Epithelial cell of proximal tubule (primary cell): ENCODE measurements at places on chromosomes 3 and 15. TPM values are rescaled to one million over a fixed set of nuclear protein-coding genes. Genes with fewer than 3 reads are reported as not detected.

DNA sequence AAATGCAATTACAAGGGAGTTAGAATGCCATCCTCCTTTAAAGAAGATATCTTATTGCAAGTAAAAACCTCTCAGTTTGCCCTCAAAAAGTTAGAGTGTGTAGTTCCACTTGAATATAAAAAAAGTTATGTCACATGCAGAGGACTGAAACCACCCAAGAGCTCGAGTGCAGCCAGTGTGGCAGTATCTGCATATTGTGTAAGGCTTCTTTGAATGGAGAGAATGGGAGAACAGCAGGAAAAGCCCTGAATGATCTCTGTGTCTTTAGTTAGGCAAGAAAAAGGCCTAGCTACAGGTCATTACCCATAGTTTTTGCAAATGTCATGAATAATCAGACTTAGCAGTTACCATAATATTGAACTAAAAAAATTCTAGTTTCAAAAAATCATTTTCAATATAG lies 13.9 kb upstream of the TEX9 start:
- no peak for DNase-seq

GRCh38 chr3:56769116-56769707 lies 32.5 kb downstream of the ARHGEF3 start:
- DNase-seq: no peak

- DNase-seq: peak; percentile 48
These were observed 31.8 kb downstream of the PCOLCE2 start for GRCh38 chr3:142857056-142857455.

GRCh38 chr3:169750665-169751064 lies 14.2 kb downstream of the TERC start:
- no peak for DNase-seq

DNA sequence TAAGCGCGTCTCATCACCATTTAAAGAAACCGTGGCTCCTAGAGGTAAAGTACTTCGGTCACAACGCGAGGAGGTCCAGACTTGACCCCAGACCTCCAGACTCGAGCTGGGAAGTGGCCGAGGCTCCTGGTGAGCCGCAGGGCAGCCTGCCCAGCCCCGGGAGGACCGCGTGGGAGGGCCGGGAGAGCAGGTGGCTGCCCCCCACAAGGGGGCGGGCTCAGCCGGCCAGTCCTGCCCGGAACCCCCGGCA lies at the start of gene SLC27A2:
TSS of gene SLC27A2 (plus strand) at position 228 of the 250 bp plus-strand sequence. CDS start 232 bp downstream, outside the sequence.
- DNase-seq: no peak

DNA sequence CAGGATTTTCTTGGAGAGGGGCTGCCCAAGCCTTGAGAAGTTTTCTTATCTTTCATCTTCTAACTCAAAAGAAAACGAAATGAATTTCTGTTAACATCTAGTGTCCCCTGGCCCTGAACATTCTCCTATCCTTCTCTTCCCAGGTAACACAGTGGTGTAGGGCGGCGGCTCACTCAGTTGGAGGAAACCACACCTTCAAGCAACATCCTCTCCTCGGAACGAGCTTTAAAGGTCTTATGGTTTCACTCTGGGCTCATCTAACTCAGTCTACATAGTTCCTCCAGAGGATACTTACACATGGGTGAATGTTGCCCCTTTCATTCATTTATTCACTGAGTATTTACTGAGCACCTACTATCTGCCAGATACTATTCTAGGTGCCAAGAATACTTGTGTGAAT lies 31.0 kb upstream of the KLHL6 start:
- no peak for DNase-seq

IGSF10 gene
- total RNA-seq: under 0.01 and 0.07 TPM in 2 replicates

HSPBAP1 gene
- 5.0 and 5.1 TPM in 2 replicates for total RNA-seq

HHLA2 gene
- 0.23 TPM in 1 of 2 replicates, not detected in the other for total RNA-seq
